ENCODE measurements at places on chromosomes 5 and 9.

GRCh38 chr9:99072040-99072394 lies 32.9 kb upstream of the TGFBR1 start:
- DNase-seq = peak; percentile 40

DNA sequence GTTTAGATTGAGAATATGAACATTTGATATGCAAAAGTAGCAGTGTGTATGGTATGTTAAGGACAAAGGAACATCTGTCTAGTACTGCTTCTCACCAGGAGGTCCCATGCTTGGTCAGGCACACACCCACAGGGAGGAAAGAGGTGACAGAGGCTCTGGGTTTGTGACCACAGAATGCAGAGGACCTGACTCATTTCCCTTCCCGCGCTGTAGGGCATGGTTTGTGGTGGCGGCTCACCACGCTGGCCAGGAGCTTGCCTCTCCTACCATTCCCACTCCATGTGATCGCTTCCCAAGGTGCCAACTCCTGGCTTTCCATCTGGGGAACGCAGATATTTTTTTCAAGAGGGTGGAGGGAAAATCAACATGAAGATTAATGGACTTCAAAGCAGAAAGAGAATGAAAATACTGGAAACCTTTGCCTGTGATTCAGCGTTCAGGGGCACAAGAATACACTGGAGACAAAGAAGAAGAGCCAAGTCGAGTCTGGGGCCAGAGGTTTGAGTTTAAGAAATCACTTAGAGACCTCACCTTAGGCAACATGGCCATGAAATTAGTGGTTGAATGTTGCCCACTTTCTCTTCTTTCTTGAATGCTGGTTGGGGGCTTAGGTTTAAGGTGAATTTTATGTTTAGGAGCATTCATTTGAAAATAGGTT lies 477.8 kb downstream of the CCDC171 start:
- peak; percentile 99 for DNase-seq

GRCh38 chr5:140142856-140143255 lies 17.1 kb downstream of the IGIP start:
- DNase-seq = no peak

DNA sequence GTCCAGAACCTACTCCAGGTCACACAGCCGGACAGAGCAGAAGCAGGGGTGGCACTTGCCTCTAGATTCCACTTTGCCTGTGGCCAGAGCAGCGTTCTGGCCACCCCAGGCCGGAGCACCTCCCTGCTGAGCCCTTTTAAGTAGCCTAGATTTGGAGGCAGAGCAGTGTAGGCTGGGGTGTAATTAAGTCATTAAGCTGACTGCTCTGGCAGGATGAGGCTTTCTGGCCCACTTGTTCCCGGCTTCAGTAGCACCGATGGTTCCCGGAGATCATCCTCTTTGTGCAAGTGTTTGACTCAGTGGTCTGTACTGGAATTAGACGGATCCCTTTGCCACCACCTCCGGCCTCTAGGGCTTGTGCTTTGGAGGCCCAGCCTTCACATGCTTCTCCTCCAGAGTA lies 281.9 kb upstream of the ANKRD55 start:
- DNase-seq = no peak

DNA sequence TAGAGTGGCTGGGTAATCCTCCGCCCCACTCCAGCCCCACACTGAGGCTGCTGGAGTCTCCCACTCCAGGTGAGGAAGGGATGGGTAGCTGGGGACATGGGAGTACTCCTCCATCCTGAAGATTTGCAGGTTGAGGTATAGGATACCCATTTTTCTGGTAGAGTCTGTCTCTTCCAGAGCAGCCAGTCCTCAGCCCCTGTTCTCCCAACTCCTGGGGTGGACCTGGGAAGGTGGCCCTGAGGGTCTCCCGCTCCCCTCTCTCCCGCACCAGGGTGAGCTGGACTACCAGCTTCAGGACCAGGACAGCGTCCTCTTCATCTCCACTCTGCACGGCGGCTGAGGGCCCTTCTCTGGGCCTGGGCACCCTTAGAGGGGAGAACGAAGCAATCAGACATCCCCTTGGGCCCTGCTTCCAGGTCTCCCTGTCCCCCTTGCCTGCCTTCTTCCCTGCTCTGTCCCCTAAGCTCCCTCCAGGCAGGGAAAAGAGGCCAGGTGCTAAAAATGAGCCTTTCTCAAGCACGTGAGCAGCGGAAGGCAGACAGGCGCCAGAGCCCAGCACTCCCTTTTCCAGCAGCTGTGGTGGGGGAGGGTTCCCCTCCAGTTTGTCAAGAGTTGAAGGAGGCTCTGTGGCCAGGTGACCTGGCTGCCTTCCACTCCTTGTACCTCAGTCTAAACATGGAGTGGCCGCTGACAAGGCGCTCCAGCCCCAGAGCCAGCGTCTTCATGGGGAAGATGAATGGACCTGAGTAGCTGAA lies 18.4 kb downstream of the URM1 start:
- DNase-seq = no peak

DNA sequence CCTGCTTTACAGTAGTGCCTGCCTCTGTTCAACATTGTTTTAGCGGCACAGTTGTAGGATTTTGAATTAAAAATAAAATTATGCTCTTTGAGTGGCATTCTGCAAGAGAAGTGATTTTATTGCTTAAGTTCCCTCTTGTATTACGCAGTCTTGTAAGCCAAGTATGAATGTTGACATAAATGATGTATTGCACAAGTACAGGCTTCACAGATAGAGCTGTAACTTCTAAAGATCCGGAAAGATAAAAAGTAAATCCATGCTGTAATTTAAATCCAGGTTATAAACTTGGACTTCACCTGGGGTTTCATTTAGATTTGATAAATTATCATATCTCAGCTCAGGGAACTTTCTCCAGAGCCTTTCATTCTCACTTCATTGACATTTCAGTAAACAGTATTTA lies 1114.7 kb downstream of the PTPRD start:
- DNase-seq = no peak

DNA sequence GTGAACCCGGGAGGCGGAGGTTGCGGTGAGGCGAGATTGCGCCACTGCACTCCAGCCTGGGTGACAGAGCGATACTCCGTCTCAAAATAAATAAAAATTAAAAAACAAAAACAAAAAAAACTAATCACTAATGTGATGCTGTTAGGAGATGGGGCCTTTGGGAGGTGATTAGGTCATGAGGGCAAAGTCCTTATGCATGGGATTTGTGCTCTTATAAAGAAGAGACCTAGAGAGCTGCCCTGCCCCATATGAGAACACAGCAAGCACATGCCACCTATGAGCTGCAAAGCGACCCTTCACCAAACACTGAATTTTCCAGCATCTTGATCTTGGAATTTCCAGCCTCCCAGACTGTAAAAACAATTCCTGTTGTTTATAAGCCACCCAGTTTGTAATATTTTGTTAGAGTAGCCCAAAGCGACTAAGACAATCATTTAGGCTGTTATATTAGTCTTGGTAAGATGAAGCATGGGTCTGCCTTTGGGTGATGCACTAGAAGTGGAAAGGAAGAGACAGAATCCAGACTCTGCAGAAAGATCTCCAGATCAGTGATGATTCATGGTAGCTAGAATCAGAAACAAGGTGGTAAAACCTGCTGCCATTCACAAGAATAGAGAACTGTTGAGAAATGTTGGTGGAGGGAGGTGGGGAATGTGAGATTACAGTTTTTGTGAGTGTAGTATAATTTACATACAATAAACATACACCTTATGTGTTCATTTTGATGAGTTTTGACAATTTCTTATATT lies 26.2 kb downstream of the GPR21 start:
- DNase-seq = no peak

DNA sequence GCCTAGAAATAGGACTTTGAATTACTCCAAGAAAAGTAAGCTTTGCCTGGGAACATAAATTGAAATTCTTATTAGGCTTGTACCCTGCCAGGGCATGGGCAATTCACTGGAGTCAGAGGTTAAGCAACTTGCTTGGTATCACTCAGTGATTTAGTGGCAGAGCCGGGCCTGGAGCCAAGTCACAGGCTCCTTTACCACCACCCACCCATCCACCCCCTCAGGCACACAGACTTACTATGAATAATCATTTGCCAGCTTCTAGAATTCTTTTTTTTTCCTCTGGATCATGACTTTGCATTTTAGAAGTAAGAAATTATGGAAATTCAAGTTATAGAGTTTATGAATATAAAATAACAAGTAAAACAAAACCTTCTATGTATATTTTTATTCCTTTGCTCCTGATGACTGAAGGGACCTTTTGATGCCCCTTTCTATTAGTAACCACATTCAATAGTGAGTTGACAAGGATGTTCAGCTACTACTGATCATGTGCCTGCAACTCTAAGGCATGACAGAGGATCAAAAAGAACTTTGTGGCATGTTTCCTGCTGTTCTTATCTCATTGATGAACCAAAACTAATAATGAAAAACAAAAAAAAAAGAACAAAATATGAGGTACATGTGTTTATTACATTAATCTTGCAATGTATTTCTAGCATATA lies 614.7 kb downstream of the TLR4 start:
- DNase-seq = peak; percentile 78

DNA sequence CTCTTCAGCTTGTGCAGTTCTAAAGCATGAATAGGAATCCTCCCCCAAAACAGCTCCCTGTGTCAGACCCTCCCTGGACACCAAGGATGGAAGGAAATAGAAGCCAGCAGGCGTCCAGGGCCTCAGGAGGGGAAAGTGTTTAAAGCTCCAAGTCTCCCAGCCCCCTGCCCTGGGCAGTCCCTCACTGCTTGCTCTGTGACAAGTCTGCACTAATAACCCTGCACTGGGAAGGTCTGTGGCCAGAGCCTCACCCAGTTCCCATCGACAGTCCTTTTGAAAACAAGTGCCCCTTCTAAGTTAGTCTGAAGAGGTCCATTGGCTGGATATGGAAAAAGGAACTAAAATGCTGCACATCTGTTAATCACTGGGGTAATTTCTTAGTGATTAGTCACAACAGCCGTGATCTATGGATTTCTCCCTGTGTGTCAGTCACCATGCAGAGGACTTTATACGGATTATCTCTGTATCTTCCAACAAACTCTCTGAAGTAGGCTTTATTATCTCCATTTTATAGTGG lies 195.3 kb downstream of the FBXL7 start:
- DNase-seq = peak; percentile 48

DNA sequence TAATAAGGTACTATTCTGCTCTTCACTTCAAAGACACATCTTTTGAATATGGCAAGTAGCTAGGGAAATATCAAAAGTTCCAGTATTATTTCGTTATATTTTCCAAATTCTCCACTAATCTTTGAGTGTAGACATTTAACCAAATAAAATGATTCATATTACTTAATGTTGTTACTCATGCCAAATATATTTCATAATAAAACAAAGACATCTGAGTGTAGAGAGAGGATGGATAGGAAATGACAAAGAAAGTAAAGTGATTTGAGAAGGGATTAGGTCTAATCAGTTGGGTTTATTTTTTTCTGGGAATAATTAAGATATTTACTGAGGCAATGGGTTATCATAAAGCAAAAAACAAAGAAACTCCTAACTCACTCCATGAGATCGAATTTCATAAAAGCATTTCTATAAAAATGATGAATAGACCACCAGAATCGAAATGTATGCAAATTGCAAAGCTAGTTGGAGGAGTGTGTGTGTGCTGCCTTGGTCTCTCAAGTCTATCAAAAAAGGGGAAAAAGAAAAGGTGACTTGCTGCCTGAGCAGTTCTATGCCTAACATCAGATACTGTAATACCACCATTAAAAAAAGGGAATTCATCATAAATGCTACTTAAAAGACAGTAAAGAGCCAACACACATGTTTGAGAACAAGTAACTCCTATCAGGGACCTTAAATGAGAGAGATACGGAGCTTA lies 255.5 kb downstream of the PDE4D start:
- no peak for DNase-seq

DNA sequence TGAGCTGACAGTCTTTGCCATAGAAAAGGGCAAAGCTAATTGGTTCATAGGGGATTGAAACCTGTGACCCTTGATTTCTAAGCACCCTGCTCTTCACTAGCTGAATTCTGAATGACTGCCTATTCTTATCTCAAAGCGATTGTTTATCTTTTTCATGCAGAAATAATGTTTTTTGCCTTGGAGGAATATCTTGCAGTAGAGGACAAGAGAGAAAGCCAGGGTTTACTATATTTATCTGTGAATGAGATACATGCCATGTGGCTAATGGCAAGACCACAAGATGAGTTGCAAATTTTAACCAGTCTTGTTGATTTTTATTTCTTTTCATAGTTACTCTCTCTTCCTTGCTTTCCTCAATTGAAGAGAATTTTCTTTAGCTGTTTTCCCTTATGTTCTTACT lies 185.0 kb downstream of the CNTLN start:
- DNase-seq = peak; percentile 0

- DNase-seq = no peak
Observed at GRCh38 chr5:24363789-24364481, 280.8 kb downstream of the CDH10 start.

GRCh38 chr5:107468276-107468675 lies 202.5 kb downstream of the EFNA5 start:
- no peak for DNase-seq

GRCh38 chr5:101943784-101944183 lies 352.3 kb downstream of the SLCO4C1 start:
- DNase-seq = no peak

GRCh38 chr5:55211184-55211874 lies 15.8 kb downstream of the MCIDAS start:
- no peak for DNase-seq

DNA sequence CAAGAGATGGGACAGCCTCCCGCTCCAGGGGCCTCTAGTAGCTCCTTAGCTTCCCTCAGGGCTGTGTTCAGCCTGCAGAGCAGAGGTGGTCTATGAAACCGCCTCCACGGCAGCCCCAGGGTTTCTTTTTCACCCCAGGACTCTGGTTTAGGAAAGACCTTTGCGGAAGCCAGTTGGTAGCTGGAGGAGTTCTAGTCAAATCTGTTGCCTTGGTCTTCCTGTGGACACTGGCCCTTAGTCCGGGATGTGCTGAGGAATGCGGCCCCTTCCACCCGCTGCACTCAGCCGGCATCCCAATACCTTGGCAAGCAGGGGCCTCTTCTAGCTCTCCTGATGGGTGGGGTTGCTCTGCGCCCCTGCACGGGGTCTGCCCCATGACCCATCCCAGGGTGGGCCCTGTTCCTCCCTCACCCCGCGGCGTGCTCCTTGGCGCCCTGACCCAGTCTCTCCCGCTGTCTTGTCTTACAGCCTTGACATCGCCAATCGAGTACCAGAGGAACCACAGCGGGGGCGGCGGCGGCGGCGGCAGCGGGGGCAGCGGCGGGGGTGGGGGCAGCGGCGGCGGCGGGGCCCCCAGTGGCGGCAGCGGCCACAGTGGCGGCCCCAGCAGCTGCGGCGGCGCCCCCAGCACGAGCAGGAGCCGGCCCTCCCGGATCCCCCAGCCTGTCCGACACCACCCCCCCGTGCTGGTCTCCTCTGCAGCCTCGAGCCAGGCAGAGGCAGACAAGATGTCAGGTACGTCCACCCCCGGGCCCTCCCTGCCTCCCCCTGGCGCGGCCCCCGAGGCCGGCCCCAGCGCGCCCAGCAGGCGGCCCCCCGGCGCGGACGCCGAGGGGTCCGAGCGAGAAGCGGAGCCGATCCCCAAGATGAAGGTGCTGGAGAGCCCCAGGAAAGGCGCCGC lies 94.3 kb upstream of the OTULINL start:
- no peak for DNase-seq

GRCh38 chr9:83167126-83167525 lies 104.2 kb upstream of the RASEF start:
- no peak for DNase-seq

- no peak for DNase-seq
Observed at GRCh38 chr5:7397937-7398336, 2.0 kb downstream of the ADCY2 start.

Data from RPMI7951 (cell line).